ENCODE measurements at places on chromosomes 6 and 20.

GRCh38 chr6:151082079-151082478 is 157.7 kb upstream of the AKAP12 start:
- no peak for DNase-seq

DNA sequence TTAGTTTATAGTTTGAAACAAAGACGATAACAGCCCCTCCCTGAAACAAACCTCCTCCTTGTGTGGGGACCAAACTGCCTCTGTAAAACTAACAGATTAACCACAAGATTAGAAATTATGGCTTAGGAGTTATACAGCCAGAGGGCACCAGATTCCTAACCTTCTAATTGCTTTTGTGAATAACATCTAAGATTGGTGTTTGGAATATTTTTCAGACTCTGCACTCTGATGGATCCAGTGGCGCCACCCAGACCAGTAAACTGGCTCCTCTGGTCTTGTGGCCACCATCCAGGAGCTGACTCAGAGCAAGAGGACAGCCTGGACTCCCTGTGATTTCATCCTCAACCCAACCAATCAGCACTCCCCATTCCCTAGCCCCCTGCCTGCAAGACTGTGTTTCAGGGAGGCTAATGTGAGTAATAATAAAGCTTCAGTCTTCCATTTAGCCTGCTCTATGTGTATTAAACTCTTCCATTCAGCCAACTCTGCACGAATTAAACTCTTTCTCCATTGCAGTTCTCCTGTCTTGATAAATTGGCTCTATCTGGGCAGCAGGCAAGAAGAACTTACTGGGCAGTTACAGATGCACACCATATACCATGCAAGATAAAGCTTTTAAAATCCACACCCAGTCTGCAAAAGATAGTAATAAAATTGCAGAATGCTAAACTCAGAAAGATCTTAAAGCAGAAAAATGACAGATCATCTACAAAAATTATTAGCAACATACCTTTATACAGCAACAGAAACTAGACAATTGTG is 58.5 kb upstream of the SLC22A16 start:
- peak; percentile 97 for DNase-seq

DNA sequence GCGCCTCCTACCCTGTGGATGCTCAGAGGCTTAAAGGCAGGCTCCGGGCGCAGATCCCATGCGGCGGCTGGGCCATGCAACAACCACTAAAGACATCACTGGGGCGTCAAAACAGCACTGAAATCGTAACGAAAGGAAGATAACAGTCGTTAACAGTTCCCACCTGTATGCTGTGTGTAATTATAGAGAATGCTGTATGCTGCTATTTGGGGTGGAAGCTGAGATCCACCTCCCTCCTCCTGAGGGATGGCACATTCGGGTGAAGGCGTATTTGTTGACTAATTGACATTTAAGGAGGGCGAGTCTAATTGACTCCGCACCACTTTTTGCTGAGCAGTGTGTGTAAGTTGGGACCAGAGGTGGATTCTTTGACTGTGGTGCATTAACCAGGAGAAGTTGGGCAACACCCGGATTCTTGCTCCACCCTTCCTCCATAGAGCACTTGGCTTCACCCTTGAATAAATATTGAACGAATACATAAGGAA is 687 bp downstream of the SLC35A1 start:
- DNase-seq = peak; percentile 69

DNA sequence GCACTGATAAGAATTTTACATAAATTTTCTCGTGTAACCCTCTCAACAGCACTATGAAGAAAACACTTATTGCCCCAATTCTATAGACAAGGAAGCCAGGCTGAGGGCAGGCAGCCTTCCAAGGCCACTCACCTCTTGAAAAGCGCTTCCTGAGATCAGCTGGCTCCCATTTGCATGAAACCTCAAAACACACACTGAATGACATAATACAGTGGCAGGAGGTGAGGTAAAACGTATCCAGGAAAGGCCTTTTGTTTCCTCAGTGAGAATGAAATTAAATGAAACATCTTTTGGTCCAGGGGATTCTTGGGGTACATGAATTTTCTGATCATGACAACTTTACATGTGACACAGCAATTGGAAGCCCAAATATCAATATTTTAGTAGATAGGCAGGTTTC is 112.5 kb downstream of the WDR27 start:
- peak; percentile 83 for DNase-seq

DNA sequence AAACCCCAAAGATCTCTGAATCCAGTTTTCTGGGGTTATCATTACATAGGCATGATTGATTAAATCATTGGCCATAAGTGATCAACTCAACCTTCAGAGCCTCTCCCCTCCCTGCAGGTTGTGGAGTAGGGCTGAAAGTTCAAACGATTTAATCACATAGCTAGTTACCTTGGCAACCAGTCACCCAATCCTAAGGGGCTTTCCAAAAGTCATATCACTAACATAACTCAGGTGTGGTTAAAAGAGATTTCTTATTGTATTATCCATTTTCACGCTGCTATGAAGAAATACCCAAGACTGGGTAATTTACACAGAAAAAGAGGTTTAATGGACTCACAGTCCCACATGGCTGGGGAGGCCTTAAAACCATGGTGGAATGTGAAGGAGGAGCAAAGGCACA is 935.1 kb upstream of the SLC35B3 start:
- no peak for DNase-seq

DNA sequence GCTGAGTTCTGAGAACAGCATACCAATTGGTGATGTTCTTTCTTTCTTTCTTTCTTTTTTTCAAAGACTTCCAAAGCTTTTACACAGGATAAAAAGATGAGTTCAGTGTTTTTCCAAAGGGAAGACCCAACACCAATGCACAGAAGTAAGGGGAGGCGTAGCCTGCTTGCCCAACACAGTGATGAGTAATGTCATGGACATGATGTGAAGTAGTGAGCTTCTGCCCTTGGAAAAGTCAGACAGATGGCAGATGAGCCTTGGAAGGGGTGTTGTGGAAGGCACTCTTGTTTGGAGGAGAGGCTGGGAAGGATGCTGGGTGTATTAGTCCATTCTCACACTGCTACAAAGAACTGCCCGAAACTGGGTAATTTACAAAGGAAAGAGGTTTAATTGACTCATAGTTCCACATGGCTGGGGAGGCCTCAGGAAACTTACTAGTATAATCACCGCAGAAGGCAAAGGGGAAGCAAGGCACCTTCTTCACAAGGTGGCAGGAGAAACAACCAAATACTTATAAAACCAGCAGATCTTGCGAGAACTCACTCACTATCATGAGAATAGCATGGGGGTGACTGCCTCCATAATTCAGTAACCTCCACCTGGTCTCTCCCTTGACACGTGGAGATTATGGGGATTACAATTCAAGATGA is 12.6 kb downstream of the LRP11 start:
- DNase-seq = peak; percentile 68

GRCh38 chr20:44033344-44033743 is 118.7 kb downstream of the TOX2 start:
- peak; percentile 50 for DNase-seq

- peak; percentile 41 for DNase-seq
Observed at GRCh38 chr20:21225215-21225947, 77.8 kb upstream of the XRN2 start.

- no peak for DNase-seq
Observed at GRCh38 chr20:17896771-17897369, 71.7 kb downstream of the SNX5 start.

- no peak for DNase-seq
Observed at GRCh38 chr6:44303842-44304241, 9.3 kb downstream of the AARS2 start.

DNA sequence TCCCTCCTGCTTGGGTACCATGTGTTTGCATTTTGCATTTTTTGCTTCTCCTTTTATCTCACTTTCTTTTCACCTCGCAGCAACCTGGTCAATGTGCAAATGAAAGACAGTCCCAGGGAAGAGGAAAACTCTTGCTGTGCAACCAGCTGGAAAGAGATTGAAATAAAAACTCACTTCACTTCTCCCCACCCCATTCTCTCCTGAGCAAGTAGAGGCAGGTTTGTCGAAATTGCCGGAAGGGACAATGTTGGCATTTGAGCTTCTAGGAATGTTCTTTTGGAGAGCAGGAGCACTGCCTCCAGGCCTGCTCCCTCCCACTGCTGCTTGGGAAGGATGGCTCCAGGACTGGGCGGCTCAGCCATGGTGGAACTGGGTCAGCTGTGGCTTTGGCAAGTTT is 30.6 kb downstream of the KCNG1 start:
- DNase-seq = no peak

DNA sequence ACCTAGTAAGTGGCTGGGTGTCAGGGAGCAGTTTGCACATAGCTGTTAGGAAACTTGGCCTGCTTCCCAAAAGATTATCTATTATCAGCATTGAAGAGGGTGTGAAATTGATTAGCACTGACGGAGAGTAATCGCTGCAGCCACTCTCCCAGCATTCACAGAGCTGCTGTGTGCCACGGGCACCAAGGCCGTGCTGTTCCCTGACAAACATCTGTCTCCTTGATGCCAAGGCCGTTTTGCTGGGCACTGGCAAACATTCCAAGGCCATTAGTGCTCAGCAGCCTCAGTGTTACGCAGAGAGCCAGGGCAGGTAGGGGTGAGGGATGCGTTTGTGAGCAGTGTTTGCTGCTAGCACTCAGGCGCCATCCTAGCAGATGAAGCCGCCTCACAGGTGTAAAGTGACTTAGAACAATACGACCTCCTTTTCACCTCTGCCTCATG is 57.7 kb upstream of the VSTM2L start:
- no peak for DNase-seq

GRCh38 chr6:125781314-125781868 is 9.4 kb upstream of the NCOA7 start:
- peak; percentile 59 for DNase-seq

DNA sequence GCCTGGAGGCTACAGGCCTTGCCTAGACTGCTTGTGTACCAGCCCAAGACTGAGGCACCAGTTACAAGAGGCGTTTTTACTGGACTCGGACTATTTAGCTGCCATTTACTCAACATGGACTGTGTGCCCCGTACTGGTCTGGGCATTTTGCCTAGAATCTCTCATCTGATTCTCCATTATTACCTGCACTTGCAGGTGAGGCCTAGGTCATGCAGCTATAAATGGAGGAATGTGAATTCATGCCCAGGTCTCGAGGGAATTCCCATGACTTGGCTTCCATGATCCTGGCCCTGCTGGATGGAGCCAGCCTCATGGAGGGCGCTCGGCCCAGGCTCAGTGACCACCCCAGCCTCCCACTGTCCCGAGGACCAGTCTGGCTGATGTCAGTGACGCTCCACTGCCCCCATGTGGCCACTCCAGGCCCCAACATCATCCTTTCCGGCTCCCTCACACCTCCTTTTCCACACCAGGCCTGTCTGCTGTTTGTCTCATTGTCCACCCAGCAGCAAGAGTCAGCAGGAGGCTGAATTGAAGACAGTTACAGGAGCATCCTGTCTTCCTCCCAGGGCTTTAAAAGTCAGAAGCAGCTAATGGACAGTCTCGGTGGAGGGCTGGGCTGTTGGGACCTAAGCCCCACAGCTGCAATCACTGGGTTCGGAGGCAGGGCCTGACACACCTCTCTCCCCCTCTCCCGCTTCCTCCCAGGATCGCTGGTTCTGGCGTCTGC is 8.7 kb downstream of the MMP24OS start:
- peak; percentile 76 for DNase-seq

- DNase-seq = no peak
Observed at GRCh38 chr20:59583428-59584277, 20.7 kb upstream of the PHACTR3 start.

- no peak for DNase-seq
Observed at GRCh38 chr6:140360651-140361050, 986.2 kb upstream of the CITED2 start.

- peak; percentile 72 for DNase-seq
Observed at GRCh38 chr6:161373905-161374451, 100.1 kb upstream of the AGPAT4 start.

DNA sequence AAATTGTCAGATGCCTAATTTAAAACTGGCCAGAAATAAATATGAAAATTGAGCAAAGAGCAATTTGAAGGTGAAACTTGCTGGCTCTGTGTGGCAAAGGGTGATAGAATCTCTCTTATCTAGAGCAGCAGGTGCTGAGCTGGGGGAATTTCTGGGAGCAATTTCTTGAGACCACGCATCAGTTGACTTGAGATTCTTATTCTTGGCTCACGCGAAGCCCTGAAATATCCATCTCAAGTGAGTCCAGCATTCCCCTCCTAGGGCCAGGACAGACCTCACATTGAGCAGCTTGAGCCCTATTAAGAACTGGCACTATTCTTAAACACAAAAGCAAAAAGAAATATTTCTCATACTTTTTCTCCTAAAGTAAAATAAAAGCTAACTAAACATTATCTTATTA is 66.3 kb downstream of the MAP7 start:
- no peak for DNase-seq

GRCh38 chr6:85172705-85173104 is 277.2 kb upstream of the NT5E start:
- peak; percentile 12 for DNase-seq

- DNase-seq = no peak
Observed at GRCh38 chr20:60669211-60669610, 582.9 kb upstream of the CDH4 start.

- DNase-seq = peak; percentile 78
Observed at GRCh38 chr6:36724514-36725390, 27.1 kb downstream of the RAB44 start.

- DNase-seq = peak; percentile 84
Observed at GRCh38 chr6:11353921-11354389, 121.5 kb upstream of the NEDD9 start.

DNA sequence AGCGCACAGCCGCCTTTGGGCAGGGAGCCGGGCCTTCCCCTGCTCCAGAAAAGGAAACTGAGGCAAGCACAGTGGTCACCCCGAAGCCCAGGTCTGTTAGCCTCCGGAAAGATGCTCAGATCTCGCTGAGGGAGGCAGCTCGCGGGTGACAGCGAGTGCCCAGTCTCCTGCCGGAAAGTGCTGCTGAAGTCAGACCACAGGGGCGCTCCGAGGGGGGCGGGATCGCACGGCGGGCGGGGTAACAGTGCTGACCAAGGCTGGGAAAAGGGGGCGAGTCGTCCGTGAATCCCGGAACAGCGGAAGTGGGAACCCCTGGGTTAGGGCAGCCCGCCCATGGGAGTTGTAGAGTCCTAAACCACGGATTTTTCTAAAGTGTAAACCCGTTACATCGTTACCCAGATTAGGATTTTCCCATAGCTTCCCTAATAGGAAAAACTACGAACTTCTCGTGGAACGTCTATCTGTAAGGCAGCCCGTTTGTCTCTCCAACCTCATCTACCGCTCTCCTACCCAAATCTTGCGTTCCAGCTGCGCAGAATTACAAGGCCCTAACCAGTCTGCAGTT is 504 bp downstream of the VPS16 start:
- DNase-seq = peak; percentile 63

GRCh38 chr20:63765902-63766301 is 26.3 kb downstream of the SLC2A4RG start:
- no peak for DNase-seq

GRCh38 chr6:168517742-168518347 is 76.9 kb downstream of the SMOC2 start:
- DNase-seq = no peak

DNA sequence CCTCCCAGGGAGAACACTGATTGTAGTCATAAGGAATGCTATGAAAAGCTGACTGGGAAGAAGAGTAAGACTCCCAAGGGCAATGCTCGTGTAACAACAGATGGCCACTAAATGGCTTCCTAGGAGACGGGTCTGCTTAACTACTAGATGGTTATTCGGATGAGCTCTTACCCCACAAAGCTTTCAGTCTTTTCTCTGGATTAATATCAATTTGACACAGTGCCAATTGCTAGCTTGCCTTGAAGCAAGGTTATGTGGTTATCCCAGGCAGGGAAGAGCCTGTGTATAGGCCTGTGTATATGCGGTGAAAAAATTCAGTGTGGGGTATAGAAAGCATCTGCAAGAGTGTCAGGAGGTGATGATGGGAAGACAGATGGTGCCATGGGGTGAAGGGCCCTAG is 86.4 kb upstream of the NOX3 start:
- DNase-seq = no peak

GRCh38 chr6:7241709-7242645 is 71.0 kb downstream of the SSR1 start:
- DNase-seq = peak; percentile 54

Measured in choroid plexus epithelial cell (primary cell).